ENCODE measurements at places on chromosomes 11 and 22.

GRCh38 chr11:19963697-19964387, 196.4 kb downstream of the DBX1 start:
- DNase-seq, result no peak

DNA sequence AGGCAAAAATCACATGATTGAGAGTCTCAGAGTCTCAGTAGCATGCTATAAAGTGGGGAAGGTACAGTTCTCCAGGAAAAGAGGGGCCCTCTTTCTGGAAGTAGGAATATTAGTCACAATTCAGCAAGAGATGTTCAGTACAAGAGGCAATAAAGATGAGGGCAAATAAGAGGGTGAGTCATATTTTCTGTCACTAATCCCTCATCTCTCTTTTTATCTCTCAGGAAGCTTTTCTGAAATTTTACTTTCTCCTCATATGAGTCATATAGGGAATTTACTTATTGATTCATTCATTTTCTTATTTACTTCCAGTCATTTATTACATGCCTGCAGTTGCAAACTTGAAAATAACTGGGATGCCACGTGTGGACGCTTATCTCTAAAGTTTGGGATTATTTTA, 3.4 kb upstream of the NXPE1 start:
- DNase-seq, result no peak

DNA sequence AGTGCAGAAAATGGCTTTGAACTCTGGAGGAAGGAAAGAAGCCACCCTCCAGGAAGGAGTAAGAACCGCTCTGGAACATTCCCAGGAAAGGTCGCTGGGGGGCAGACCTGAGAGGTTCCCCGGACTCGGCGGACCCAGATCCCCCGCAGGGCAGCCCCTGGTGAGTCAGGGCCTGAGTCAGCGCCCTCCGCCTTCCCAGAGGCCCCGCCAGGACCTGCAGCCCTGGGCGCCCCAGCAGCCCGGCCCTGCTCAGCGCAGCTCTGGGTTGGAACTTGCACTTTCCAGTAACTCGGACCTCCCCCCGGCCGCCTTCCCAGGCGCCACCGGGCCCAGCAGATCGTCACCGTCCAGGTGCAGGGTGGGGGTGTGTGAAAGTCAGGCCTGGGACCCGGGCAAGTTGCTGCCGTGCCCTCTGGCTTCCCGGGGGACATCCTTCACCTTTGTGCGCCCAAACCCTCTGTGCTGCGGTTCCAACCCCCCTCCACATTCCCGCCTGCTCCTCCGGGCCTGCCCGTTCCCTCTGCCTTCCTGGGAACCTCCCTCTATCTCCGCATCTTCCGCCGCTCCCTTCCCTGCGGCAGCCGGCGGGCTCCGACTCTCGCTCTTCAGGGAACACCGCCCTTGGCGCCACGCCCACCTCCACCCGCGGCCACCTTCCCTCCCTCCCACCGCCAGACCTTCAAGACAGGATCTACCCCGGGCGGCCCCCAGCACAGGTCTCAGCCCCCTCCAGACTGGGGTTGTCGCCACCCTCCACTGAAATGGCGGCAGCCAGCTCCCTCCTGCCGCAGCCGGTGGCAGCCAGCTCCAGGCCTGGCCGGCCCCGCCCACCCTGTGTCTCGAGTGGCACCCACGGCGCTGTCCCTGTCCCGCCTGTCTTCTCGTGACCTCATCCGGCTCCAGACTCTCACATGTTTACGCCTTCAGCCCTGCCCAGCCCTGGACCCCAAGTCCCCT, 36.8 kb upstream of the WNT7B start:
- peak; percentile 88 for DNase-seq

DNA sequence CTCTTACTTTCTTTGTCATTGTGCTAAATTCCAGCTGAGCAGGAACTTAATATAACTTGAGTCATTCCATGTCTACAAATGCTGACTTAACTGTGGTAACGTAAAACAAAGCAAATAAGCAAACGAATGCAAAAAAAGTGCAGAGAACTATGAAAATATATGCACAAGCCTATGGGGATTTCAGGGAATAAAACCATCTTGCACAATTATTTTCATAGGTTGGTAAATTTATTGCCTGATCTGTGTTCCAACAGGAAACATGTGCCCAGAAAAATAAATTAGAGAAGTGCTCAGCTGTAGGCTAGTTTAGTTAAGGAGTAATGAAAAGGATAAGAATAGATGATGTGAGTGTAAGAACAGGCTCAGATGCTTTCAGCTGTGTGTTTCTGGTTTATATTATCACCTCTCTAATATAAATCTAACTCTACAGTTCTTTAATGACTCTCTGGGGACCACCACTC, 1169.3 kb downstream of the LRRC4C start:
- no peak for DNase-seq

All from stimulated activated CD4-positive, alpha-beta T cell treated with anti-CD3 and anti-CD28 coated beads, Interleukin-12 subunit alpha, Interleukin-12 subunit beta, amount 100 ng/mL, for 48 hours (primary cell).